Colonic mucosa (tissue), 4 donors: ENCODE measurements at places on chromosomes 2 and 18.

- no peak for DNase-seq
Measured at GRCh38 chr18:56448751-56449150, 189.6 kb downstream of the TXNL1 start.

GRCh38 chr2:15874321-15874720 is 66.0 kb upstream of the MYCN start:
- DNase-seq, result no peak

- no peak for DNase-seq
Measured at GRCh38 chr2:168661863-168662256, 140.6 kb upstream of the NOSTRIN start.

DNA sequence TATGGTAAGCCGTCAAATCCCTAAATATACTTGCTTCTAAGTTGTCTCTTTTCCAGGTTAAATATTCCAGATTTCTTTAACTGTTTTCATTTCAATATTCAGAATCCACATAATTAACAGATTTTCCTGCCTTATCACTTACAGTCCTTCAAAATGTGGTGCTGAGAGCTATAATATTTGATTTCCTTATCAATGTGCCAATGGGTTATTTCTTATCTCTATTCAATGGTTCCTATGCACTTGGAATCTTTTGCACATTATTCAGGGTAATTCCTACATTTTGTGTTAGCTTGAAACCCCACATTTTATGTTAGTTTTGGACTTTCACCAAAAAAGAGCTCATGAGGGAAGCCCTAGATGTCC is 173.5 kb downstream of the ZFP36L2 start:
- DNase-seq, result no peak

- DNase-seq, result no peak
Measured at GRCh38 chr18:26565514-26565913, 17.2 kb upstream of the KCTD1 start.

DNA sequence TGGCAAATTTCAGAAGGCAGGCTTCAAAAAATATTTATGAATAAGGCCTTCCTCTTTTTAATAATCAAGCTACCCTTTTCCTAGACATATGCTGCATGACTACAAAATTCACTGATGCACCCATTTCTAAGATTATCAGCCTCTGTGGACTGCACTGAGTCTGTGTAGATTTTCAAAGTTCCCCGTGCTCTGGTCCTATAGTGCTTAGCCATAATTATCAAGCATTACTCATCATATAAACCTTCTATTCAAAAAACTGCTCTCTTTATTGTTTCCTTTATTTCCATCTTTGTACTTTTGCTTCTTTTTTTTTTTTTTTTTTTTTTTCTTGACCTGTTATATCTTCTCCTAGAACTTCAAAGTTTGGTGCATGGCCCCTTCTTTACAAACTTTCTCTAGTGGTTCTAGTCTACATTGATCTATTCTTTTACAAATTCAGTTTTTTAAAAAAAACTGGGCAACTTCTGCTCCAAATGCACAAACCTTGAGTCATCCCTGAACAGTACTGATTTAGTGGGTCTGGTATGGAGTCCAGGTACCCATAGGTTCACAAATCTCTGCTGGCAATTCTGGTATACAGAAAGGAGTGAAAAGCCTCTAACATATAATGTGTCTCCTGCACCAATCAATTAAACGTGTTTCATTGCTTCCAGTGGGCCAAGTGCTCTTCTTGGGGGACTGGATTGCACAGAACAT is 481.9 kb downstream of the NUP35 start:
- no peak for DNase-seq

DNA sequence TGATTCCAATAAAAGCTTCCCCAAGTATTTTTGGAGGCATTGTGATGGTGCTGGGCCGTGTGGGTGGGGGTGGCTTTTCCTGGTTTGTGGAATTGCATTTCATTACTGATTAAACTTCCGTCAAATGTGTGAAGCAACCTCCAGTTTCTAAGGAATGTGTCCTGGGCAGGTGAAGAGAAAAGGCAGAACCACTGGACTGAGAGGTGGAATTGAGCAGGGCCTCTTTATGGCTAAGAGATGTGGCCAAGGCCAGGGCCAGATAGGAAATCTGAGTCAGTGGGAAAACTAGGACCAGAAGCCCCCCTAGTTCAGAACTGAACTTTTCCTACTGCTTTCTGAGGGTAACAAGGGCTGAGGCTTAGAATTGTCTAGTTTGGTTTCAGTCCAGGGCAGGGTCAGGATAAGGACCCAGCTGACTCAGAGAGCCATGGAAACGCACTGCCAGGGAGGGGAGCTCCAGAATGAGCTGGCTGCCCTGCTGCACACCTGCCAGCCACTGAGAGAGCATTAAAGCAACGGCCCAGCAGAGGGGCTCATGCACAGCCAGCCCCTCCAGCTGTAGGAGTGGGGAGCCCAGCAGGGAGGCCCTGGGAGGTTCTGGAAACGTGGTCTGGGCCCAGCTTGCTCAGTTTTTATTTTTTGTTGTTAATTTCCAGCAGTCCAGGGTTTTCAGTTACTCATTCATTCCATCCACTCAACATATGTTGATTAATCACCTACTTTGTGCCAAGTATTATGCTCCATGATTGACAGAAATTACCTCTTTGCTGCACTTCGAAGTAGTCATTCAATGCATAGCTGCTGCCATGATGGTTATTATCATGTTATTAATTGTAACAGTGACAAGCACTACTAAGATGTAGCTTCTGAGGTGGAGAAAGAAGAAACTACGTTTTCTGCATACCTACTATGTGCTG is 156.1 kb downstream of the MSH2 start:
- no peak for DNase-seq

DNA sequence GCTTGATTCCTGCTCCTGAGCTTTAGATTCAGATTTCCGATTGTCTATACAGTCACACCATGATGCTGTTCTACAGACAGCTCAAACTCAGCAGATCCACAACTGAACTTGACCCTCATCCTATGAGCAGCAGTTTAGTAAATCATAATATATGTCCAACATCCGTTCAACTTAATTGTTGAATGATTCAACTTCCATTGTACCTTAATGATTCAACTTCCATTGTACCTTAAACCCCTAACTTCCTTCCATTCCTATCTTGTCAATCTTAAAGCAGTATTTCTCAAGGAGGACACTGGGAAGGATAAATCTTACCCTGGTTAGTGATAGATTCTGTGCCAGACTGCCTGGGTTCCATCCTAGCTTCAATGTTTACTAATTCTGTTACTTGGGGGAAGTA is 60.1 kb downstream of the PIGN start:
- DNase-seq, result no peak

DNA sequence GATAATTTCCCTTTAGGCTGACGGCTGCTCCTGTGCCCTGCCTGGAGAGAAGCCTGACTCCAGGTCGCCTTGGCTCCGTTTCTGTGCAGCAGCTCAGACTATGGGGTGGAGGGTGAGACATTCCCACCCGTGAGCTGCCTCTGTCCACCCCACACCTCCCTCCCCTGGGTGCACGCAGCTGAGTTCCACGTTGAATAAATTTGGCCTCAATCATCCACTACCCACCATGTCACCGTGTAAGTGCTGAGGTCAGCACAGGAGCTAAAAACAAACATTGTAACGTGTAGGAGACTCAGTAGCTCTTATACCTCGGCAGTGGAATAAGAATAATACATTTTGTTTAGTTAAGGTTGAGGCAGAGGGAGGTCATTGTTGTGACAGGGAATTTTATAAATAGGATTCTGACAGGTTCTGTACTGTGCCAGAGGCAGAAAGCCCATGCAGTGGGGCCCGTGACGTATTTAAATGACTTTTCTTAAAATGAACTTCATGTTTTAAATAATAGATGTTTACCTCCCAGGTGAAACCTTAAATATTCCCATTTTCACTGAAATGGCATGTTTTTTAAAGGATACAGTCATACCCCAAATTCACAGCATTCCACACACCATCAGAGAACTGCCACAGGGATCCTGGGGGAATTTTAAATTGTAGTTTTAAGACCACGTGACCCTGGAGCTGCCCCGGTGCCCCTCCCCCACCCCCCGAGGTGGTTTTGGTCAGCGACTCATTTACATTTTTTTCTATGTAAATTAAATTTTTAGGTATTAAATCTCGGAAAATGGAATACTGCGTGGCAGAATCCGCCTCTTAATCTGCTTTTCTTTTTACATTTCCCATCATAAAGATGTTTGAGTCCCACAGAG is 50.2 kb downstream of the NFATC1 start:
- DNase-seq, result no peak

DNA sequence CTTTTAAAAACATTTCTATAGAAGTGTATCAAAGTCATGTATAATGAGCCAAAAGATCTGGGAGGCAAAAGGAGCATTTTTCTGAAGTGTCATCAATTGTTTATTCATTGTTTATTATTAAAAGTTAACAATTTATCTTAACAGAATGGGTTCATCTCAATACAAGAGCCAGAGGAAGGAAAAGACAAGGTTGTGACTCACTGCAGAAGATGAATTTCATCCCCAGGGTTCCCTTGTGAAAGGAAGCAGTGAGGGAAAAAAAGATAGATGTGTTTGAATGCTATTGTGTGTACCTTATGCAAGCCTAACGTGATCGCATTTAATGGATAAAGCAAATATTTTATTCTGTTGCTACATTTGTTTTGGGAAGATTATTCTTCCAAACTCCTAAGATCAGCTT is 286.3 kb downstream of the PIEZO2 start:
- DNase-seq, result no peak

DNA sequence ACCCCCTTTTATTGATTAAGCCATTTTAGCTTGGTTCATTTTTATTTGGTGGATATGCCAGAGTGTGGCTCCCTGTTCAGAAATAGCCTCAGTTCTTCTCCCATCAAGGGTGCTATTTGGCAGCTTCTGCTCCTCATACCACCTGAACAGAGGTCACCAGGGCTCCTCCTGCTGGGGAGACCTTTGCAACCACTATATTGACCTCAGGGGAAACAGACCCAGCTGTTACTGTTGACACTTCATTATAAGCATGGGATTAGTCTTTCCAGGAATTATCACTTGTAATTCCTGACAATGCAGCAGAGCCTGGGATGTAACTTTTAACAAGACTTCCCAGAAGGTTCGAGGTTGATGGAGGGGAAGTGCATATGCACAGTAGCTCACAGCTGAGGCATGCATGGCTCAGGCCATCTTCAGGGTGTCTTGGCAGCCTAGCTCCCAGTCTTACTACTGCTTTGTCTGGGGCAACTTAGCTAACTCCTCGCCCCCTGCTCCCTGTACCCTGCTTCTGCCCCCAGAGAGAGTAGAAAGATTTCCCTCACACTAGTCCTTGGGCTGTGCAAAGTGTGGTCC is 239.4 kb upstream of the SPRED2 start:
- no peak for DNase-seq

GRCh38 chr2:75432761-75433361 is 127.9 kb downstream of the EVA1A start:
- DNase-seq, result no peak

DNA sequence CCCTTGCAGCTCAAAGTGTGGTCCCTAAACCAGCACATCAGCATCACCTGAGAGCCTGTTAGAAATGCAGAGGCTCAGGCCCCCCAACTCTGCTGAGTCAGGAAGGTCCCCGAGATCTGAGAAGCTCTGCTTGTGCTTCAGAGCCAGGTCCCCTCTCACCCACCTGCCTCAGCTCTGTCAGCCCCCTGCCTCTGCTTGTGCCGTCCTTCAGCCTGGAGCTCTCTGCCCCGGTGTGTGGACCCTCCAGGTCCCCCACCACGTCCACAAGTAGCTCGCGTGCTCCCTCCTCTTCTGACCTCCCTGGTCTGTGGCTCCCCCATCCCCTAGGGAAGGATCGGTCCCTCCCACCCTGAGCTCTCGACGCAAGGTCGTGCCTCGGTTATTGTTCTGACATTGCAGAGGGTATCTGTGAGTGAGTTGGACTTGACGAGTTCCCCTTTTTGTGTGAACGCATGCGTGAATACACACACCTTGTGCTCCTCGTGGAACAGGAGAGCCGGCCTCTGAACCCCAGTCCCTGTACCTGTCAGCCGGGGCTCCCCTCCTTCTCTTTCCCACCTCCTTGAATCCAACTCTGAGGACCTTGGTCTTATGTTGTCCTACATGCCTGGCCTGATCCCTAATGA is 75.5 kb upstream of the TAF1B start:
- DNase-seq, result no peak

DNA sequence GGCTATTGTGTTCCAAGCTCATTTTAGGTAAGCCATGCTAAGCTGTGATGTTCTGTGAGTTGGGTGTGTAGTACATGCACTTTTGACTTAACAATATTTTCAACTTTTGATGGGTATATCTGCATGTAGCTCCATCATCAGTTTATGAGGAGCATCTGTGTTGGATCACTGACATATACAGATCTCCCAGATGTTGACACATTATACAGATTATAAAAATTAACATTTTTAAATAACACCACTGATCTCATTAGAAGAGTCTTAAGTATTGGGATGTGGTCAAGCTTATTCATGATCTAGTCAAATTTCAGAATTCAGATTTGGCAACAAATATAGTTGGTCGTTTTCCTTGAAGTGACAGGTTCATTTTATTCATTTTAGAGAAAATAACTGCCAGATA is 51.7 kb downstream of the CAB39 start:
- DNase-seq, result no peak

DNA sequence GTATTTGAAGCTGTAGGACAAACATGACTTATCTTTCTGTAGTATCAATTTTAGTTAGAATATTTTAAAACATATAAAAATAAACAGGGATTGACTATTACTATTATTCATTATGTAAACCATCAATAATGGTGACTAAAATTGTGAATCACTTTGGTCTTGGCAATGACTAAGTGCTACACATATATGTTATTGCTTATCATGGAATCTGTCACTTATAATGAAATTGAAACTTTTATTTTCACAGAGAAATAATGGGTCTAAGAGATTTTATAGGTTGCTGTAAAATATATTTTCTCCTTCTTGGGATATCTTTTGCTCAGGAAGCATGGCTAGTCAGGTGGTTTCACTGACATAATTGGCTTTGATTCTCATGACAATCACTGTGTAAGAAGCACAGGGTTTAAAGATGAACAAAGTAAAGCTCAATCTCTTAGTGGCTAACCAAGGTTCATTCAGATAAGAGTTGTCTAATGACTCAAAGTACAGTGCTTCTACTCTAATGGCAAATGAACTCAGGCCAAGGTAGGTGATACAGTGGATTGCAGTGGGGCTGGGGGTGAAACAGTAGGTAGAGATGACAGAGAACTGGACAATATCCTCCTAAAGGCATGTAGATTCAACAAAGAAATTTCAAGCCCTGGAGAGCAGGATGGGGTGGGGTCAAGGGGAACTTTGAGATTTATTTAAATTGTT is 98.6 kb upstream of the FANCL start:
- DNase-seq, result no peak
